Choroid plexus epithelial cell (primary cell): ENCODE measurements at places on chromosomes 6 and 20.

DNA sequence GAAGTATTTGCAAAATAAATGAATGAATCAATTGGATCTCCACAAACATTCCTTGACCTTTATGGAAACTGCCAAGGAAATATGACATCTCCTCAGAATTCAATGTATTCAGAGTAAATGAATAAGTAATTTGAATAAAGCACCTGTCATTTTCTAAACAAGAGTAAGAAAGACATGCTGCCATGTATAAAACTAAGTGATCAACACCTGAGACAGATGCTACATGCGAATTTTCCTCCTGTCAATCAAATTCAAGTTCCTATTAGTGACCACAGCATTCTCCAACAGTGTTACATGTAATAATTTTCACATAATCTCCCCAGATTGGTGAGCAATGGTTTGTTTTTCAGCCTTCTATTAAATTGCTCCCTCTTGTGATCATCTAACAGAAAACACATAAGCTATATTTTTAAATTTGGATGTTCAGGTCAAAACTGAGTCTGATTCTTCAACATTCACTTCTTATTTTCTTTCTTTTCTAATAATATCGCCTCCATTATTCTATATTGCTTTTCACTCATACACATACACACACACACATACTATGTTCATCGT lies 163.2 kb upstream of the RNF217 start:
- DNase-seq = peak; percentile 37

GRCh38 chr20:24768713-24769601 lies 180.1 kb upstream of the CST7 start:
- DNase-seq = no peak

- no peak for DNase-seq
These were observed 147.1 kb upstream of the RALGAPA2 start for GRCh38 chr20:20859510-20859909.

- DNase-seq = peak; percentile 48
These were observed 74.2 kb downstream of the CD164 start for GRCh38 chr6:109308018-109308492.

DNA sequence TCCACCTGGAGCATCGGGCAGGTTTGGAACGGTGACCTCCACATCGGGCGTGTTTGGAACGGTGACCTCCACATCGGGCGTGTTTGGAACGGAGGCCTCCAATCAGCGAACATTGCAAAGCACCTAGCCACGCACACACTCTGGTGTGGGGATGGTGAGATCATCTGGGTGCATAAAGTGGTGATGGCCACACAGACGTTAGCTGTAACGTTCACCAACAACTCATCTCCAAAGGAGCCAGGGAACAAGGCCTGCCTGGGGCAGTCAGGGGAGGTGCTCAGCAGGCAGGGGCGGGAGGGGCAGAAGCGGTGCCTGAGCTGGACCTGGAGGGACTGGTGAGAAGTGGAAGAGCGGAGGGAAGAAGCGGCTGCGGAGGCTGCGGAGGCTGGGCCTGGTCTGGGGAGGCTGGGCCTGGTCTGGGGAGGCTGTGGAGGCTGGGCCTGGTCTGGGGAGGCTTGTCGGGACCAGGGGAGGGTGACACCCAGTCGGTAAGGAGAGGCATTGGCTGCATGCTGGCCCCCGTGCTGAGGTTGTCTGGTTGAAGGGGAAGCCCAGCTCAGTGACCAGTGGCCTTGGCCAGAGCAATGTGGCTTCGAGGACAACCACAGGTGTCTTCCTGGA lies 89.9 kb downstream of the PSMB1 start:
- no peak for DNase-seq

- DNase-seq = peak; percentile 68
These were observed 238.5 kb downstream of the ZFAND3 start for GRCh38 chr6:38057994-38058393.

- no peak for DNase-seq
These were observed 320.3 kb downstream of the RIMS1 start for GRCh38 chr6:72206606-72207005.

DNA sequence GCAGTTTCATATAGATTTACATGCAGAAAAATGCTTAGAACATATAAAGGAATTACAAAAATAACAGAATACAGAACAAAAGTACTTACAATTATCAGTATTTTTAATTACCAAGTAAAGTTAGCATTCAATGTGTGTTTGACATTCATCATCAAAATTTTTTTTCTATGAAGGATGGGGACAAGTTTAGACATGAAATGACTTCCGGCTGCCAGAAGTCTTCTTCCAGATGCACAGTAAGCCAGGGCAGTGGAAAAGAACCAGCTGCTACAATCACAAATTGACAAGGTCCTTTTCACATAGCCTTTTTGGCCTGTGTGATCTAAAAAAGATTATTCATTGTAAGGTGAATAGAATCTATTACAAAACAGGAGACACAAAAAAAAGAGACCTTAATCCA lies 73.8 kb downstream of the HUS1B start:
- no peak for DNase-seq

DNA sequence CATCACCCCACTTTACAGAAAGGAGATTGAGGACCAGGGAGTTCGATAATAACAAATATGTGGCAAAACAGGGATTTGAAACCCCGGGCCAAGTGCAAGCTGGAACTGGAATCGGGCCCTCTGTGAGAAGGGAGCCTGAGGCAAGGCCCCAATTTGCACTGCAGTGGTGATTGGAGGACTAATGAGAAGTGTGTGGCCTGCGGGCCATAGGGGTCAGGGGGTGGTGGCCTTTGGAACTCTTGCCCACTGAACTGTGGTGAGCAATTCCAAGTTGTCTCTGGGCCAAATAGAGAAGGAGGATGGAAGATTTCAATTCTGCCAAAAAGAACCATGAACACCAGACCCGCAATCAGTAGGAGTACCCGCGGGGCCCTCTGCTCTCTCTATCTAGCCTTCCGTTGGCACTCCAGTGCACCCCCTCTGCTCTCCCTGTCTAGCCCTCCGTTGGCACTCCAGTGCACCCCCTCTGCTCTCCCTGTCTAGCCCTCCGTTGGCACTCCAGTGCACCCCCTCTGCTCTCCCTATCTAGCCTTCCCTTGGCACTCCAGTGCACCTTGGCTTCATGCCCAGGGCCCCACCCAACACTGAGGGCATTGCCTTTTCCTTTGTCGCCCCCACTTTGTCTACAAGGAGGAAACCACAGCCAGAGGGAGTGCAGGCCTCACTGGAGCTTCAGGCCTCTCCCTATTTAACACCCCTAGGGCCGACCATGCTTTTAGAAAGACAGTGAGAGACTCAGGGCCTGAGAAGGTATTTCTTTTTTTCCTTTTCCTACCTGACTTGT lies 6.0 kb upstream of the PTPRA start:
- no peak for DNase-seq

GRCh38 chr6:12590901-12591300 lies 125.7 kb upstream of the PHACTR1 start:
- DNase-seq = peak; percentile 42
